Memory B cell (primary cell): ENCODE measurements at places on chromosomes 1 and 21.
A peak's percentile ranks its signal among the peaks of the same experiment; 100 is the strongest.

DNA sequence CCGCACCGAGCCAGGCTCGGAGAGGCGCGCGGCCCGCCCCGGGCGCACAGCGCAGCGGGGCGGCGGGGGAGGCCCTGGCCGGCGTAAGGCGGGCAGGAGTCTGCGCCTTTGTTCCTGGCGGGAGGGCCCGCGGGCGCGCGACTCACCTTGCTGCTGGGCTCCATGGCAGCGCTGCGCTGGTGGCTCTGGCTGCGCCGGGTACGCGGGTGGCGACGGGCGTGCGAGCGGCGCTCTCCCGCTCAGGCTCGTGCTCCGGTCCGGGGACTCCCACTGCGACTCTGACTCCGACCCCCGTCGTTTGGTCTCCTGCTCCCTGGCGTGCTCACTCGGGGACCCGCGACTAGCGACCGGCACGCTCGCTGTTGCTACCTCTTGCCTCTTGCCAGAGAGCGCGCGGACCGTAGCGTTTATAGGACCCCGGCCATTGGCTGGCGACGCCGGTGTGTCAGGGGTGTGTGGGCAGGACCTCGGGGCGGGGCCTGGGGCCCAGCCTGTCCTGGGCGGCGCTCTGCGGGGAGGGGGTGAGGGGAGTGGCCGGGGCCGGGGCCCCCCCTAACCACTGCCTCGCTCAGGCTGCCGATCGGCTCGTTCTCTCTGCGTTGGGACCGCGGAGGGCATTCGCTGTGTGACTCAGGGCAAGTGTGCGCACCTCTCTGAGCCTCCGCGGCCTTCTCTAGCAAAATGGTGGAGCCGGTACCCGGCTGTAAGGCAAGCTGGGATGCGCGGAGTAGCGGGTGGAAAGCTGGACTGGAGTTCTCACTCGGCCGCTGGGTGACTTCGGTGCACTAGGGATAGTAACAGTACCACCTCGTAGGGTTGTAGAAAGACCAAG lies at the start of gene SLC2A1:
Gene SLC2A1 (minus strand): TSS at position 381 of the 832 bp plus-strand sequence. CDS start 217 bp downstream, at position 164.
- peaks cover 38% of the 10 kb centered on the region for H3K4me1 ChIP-seq
- peak within 1 kb of the TSS; percentile 90 for H3K27ac ChIP-seq
- DNase-seq, result peak; percentile 90
- peaks cover 13% of the 10 kb centered on the region for H3K36me3 ChIP-seq

- no peak for DNase-seq
- H3K36me3 ChIP-seq, result peaks cover 4% of the 10 kb centered on the region
- peaks cover 8% of the 10 kb centered on the region for H3K27me3 ChIP-seq
- H3K27ac ChIP-seq, result no peak overlapping the region
Observed at GRCh38 chr1:199646761-199647160, 380.7 kb upstream of the NR5A2 start.

- H3K4me3 ChIP-seq, result no peak overlapping the region
- H3K27me3 ChIP-seq, result no peaks in the 10 kb centered on the region
- no peak for DNase-seq
- H3K27ac ChIP-seq, result no peak overlapping the region
- H3K36me3 ChIP-seq, result peaks cover 18% of the 10 kb centered on the region
Observed at GRCh38 chr1:45452503-45452902, 38.5 kb downstream of the TESK2 start.

DNA sequence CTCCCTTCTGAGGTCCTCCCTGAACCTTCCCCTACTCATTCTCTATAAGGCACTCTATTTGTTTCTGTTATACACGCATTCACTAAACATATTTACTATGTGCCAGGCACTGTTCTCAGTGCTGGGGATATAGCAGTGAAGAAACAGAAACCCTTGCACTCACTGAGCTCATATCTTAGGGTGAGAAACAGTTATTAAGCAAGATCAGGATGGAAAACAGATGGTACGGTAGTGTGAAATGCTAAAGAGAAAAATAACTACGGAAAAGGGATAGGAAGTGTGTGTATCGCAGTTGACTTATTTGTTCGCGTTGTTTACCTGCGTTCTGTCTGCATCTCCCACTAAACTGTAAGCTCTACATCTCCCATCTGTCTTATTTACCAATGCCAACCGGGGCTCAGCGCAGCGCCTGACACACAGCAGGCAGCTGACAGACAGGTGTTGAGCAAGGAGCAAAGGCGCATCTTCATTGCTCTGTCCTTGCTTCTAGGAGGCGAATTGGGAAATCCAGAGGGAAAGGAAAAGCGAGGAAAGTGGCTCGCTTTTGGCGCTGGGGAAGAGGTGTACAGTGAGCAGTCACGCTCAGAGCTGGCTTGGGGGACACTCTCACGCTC lies 572 bp downstream of the CYB5RL start:
- DNase-seq, result no peak
- H3K27ac ChIP-seq, result peak overlapping the region; percentile 92
- no peaks in the 10 kb centered on the region for H3K27me3 ChIP-seq
- H3K4me3 ChIP-seq, result peak overlapping the region; percentile 99

DNA sequence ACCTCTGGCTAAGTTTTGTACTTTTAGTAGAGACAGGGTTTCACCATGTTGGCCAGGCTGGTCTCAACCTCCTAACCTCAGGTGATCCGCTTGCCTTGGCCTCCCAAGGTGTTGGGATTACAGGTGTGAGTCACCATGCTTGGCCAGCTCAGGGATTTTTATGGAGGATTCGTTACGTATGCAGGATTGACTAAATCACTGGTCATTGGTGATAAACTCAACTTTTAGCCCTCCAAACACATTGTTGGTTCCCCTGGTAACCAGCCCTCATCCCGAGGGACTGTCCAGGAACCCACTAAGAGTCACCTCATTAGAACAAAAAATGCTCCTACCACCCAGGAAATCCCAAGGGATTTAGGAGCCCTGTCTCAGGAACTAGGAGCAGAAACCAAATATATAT lies 40.4 kb downstream of the ST3GAL3 start:
- no peak for DNase-seq
- H3K27me3 ChIP-seq, result no peaks in the 10 kb centered on the region
- no peak overlapping the region for H3K27ac ChIP-seq
- peaks cover 2% of the 10 kb centered on the region for H3K4me1 ChIP-seq
- H3K36me3 ChIP-seq, result peaks cover 7% of the 10 kb centered on the region
- no peak overlapping the region for H3K4me3 ChIP-seq

DNA sequence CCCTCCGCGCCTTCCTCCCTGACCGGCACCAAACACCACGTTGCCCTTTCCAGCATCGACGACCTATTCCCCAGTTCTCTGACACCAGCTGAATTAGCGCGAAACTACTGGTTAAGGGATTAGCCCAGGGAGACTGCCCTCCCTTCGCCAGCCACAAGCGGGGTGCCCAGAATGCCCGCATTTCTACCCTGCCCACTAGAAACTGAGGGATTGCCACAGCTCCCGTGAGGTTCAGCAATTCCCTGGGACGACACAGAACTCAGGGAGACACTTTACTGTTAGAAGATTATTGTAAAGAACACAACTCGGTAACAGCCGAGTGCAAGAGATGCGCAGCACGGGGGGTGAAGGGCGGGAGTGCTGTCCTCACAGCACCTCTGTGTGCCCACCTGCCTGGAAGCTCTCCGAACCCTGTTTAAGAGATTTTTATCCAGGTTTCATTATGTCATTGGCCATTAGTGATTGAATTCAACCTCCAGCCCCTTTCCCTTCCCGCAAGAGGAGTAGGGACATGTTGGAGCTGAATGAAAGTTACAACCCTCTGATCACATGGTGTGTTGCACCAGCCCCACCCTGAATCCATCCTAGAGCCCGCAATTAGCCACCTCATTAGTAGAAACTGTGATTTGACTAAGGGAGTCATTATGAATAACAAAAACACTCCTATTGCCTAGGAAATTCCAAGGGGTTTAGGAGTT lies 15.8 kb upstream of the RIPPLY3 start:
- no peaks in the 10 kb centered on the region for H3K4me1 ChIP-seq
- no peak for DNase-seq
- peak overlapping the region; percentile 90 for H3K4me3 ChIP-seq

- H3K27ac ChIP-seq, result peak overlapping the region; percentile 82
- no peak for DNase-seq
- peak overlapping the region; percentile 78 for H3K4me3 ChIP-seq
- peaks cover 29% of the 10 kb centered on the region for H3K4me1 ChIP-seq
Observed at GRCh38 chr1:59025898-59026426, 242.1 kb upstream of the JUN start.

- no peaks in the 10 kb centered on the region for H3K36me3 ChIP-seq
- H3K4me1 ChIP-seq, result no peaks in the 10 kb centered on the region
- no peak overlapping the region for H3K27ac ChIP-seq
- DNase-seq, result no peak
Observed at GRCh38 chr1:30522031-30523004, 201.1 kb downstream of the MATN1 start.

DNA sequence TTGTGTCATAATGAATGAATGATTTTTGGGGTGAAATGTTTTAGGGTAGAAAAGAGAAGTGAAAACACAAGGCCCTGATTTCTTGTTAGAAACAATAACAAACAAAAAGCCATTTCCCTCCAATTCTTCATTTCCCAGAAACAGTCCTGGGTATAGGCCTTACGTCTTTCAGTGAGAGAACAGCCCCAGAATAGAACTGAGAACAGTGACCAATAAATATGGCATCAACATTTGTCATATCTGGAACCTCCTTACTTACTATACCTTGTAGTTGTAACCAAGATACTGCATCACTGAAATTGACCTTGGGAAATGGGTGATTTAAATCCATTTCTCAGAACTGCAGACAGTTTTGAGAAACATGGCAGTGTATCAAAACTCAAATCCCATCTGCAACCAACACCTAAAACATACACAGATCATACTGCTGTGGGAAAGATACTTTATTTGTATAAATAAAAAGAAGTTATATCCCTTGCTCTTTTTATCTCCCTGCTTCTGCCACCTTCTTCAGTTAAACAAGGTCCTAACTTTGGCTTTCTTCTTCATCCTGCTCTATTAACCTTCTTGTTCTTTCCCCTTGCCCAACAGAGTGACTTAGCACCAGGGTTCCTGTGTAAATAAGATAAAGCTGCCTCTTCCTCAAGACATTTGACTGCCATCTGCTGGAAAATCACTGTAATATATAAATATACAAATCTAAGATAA lies 19.5 kb downstream of the XKR8 start:
- DNase-seq, result peak; percentile 29
- no peak overlapping the region for H3K27ac ChIP-seq
- no peaks in the 10 kb centered on the region for H3K4me1 ChIP-seq
- H3K4me3 ChIP-seq, result no peak overlapping the region

DNA sequence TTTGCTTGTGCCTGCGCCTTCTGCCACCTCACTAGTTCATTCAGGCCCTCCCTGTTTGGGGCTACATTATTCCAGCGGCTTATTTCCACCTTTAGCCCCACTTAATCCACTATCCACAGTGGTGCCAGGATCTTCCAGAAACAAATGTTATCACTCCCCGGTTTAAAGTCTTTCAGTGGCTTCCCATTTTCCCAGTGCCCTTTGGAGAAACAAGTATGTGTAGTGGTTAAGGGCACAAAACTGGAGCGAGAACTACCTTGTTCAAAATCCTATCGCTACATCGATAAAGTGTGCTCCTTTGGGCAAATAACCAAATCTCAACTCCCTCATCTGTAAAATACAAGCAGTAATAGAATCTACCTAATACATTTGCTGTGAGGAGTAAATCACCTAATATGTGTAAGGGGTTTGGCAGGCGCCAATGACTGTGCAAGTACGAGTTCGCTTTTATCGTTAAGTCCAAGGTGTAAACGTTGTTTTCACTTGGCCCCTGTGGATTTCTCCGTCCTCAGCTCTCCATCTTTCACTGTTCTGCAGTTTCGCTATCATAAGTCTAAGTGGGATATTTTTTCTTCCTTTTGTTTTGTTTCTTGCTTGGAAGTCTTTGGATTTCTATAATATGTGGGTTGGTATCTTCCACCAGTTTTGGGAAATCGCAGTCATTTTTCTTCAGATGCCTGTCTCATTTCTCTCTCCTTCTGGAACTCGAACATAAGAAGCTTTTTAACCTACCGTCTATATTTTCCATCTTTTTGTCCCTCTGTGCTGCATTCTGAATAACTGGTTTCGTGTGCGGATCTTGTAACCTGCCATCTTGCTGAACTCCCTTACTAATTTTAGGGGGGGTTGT lies 844 bp upstream of the MEAF6 start:
- H3K36me3 ChIP-seq, result peaks cover 3% of the 10 kb centered on the region
- H3K27me3 ChIP-seq, result no peaks in the 10 kb centered on the region
- H3K4me3 ChIP-seq, result peak overlapping the region; percentile 96
- DNase-seq, result no peak
- peaks cover 21% of the 10 kb centered on the region for H3K4me1 ChIP-seq

- no peak overlapping the region for H3K4me3 ChIP-seq
- DNase-seq, result no peak
- peaks cover 22% of the 10 kb centered on the region for H3K4me1 ChIP-seq
- no peaks in the 10 kb centered on the region for H3K36me3 ChIP-seq
- no peak overlapping the region for H3K27ac ChIP-seq
Observed at GRCh38 chr1:234943836-234944402, 184.7 kb downstream of the TOMM20 start.

DNA sequence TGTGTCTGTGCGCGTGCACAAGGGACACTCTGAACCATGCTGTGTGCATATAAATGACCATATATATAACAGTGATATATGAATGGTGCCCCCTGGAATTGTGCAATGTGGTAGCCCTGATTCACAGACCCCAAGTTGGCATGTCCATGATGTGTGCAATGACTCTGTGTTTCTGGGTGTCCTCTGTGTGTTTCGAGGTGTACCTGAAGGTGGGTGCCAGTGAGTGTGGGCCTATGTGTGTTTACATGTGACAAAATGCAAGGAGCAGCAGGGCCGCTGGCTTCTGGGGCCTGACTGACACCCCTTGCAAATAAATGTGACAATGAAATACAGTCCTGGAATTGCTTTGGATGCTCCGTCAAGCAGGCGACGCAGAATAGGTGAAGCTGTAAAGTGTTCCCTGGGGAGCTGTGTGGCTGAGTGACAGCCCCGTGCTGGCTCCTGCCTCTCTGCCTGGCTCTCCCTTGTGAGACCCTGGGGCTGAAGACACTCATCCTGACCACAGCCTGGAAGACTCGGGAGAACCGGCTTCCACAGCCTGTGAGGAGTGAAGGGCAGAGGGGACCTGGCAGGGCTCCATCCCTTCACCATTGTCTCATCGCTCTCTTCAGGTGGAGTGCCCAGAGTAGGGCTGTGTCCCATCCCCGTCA lies 38.2 kb upstream of the CSF3R start:
- peaks cover 10% of the 10 kb centered on the region for H3K4me1 ChIP-seq
- DNase-seq, result no peak
- H3K27me3 ChIP-seq, result no peaks in the 10 kb centered on the region
- no peak overlapping the region for H3K4me3 ChIP-seq

DNA sequence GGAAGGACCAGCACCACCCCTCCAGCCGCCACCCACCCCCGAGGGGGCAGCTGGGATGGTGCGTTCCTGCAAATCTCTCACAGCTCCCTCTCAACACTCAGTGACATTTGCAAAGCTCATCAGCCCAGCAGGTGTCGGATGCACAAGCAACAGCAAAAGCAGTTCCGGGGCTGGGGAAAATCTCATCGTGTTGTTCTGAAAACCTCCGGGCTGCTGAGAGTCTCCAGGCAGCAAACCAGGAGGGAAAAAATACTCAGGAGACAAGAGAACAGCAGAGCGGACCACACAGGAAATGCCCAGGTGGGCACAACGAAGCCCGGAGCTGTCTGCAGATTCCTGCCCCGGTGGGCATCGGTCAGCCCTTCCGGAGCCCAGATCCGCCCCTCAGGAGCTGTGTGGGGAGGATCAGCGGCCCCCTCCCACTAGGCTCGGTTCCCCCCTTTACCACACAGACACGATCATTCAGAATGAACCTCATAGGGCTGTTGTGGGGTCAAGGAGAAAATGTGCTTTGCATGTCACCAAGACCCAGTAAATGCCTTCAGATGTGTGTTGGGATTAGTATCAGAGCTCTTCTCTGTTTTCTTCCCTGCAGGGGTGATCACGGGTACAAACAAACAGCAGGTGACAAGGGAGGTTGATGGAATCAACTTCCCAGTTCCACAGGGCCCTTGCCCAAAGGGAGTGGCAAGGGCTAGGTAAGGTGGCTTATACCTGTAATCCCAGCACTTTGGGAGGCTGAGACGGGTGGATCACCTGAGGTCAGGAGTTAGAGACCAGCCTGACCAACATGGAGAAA lies 127.0 kb upstream of the TIAM1 start:
- no peaks in the 10 kb centered on the region for H3K36me3 ChIP-seq
- DNase-seq, result no peak
